Neural crest cell (in vitro differentiated cells): ENCODE measurements at places on chromosomes 7 and 10. TPM values are rescaled to one million over a fixed set of nuclear protein-coding genes. Genes with fewer than 3 reads are reported as not detected.

The IQCE gene
- 18.4 and 22.4 TPM in 2 replicates for total RNA-seq

The IDI2 gene
- total RNA-seq: not detected in 2 replicates

The DNA2 gene
- total RNA-seq: 44.6 and 52.6 TPM in 2 replicates

The AGAP4 gene
- 20.7 and 26.2 TPM in 2 replicates for total RNA-seq

GRCh38 chr7:150742286-150742968 is 5.2 kb downstream of the GIMAP5 start:
- no peak for DNase-seq

DNA sequence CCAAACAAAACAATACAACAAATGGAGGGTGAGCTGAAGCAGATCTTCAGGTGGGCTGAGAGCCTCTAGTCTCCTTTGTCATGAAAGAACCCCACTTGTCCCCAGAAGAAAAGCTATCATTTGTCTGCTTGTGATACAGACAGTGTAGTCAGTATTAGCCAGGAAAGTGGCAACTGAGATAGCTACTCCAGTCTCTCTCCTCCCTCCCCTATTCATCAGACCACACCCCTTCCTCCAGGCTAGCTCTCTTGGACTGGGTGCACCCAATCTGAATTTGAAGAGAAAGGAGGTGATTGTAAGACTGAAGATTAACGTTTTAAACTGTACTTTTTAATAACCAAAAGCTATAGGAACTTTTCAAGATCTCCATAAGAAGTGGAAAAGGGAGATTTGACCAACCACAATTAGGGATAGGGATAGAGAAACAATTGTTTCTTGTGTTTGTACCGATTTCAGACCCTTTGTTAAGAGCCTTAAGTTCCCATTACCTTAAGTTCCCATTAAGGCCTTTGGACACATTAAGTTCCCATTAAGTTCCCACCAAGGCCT is 14.1 kb downstream of the BMPR1A start:
- DNase-seq: no peak

- DNase-seq: no peak
Measured at GRCh38 chr7:28533267-28533666, 120.9 kb downstream of the CREB5 start.

- no peak for DNase-seq
Measured at GRCh38 chr10:45555795-45556194, 116.8 kb downstream of the ZFAND4 start.

- no peak for DNase-seq
Measured at GRCh38 chr7:28411876-28412662, at the start of gene CREB5. TSS of gene CREB5 (plus strand) at chr7:28412518. CDS start at chr7:28412915, 397 bp downstream.

- DNase-seq: no peak
Measured at GRCh38 chr10:106311590-106311989, 852.9 kb downstream of the SORCS1 start.
